ENCODE measurements at places on chromosomes 3 and 15.

GRCh38 chr15:74961616-74962015 lies 5.0 kb upstream of the RPP25 start:
- no peak for DNase-seq

GRCh38 chr15:49645941-49646340 lies 25.1 kb downstream of the DTWD1 start:
- DNase-seq = peak; percentile 54

DNA sequence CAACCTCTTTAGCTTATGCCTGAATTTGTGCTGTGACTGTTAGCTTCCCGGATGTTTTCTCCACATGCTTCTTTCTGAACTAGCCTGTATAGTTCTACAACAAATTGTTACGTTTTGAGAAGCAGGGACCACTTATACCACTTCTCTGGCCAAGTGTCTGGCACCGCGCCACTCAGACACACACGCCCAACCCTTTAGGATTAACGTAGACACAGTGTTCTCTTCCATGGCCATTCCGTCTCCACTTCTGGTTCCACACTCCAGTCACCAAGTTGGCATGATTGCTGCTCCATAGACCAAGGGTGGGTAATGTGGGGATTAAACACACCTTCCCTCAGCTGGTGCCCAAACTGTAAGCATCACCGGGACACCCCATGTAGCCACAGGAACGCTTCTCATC lies 755 bp upstream of the TMEM108 start:
- DNase-seq = no peak

- no peak for DNase-seq
These were observed 24.5 kb upstream of the TRAK1 start for GRCh38 chr3:42066516-42067181.

GRCh38 chr3:146154995-146155394 lies 6.0 kb downstream of the PLOD2 start:
- peak; percentile 45 for DNase-seq

DNA sequence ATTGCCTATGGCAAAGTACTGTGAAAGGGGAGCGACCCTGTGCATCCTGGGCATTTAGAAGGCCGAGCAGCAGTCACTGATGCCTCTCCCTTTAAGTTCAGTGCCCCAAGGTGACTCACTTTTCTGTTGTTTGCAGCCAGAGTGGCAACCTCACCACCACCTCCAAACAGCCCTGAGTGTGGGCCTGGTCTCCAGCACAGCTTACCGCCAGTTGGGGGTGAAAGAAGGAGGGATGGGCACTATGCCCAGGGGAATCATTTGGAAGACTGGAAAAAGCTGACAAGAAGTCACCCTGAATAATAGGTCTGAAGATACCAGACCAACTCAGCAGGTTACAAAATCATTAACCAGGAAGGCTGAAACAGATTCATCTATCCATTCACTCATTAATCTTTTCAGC lies 571.8 kb downstream of the EPHB1 start:
- no peak for DNase-seq

DNA sequence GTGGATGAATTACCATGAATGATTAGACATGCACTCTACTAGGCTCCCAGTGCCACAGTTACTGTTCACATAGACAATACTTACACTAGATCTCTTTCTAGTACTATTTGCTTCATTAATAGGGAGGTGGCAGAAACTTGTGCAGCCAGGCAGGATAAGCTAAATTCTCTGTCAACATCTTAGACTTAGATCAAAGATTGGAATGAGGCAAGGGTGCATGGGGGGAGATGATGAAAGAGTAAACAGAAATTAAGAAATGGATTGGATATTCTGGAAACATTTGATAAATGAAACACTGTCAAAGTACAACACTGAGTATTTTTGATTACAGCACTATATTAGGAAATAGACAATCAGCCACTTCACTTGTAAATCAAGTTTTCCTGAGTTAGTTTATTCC lies 205.4 kb upstream of the TBC1D5 start:
- DNase-seq = no peak

- no peak for DNase-seq
These were observed 188.0 kb upstream of the NR2F2 start for GRCh38 chr15:96142498-96142897.

- DNase-seq = no peak
These were observed 8.9 kb downstream of the MUC4 start for GRCh38 chr3:195802795-195803194.

- no peak for DNase-seq
These were observed 250.6 kb upstream of the CMC1 start for GRCh38 chr3:27990837-27991236.

GRCh38 chr3:63390710-63391230 lies 112.7 kb downstream of the SYNPR start:
- DNase-seq = no peak

GRCh38 chr3:49683162-49683561 lies 6.1 kb downstream of the MST1 start:
- DNase-seq = no peak

DNA sequence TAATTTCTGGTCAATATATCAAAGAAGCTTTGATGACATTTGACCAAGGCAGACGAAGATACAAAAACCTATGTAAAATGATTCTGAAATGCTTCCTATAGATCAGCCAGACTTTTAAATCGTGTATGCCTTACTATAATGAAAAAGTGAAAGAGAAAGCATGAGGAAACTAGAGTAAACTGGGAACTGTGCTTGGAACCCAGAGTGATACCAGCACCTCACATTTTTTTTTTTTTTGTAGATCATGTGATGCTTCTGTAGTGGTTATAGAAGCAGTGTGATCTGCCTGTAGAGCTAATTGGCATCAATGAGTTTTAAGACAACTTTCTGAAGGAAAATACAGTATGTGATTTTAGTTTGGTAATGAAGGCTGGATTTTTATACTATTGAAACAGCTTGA lies 150.7 kb downstream of the NLGN1 start:
- no peak for DNase-seq

DNA sequence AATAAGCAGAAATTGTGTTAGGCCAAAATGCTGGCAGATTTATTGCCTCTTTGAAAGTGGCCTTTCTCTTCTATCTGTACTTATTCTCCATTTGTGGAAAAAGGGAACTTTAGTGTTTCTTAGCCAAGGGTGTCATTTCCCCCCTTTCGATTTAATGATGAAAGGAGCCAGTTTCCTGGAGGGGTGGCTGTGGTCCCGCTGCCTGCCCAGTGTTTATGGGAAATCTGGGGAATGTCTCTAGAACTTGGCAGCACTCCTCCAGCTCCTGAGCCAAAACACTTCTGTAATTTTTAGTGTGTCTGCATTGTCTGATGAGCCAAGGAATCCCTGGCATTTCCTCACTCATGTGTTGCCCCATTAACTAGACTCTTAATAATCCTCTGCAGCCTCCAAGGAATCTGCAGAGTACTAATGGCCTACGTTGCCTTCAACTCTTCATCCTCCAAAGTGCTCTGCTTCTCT lies 448.8 kb downstream of the GRM7 start:
- DNase-seq = no peak

DNA sequence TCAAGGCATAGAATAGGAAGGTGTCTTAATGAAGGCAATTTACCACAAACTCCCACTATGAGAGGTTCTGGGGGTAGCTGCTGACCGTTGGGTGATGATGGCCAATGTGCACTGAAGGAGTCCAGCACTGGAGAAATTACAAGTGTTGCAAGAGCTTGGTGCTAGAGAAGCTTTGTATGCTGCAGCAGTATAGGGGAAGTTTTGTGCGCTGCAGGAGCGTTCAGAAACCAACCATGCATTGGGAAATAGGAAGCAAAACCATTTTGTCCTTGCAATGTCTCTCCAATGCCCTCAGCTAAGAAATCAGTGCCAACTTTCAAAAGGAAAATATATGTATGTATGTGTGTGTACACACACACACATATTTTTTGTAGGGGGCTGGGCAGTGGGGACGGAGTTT lies 441.6 kb upstream of the NAALADL2 start:
- DNase-seq = no peak

DNA sequence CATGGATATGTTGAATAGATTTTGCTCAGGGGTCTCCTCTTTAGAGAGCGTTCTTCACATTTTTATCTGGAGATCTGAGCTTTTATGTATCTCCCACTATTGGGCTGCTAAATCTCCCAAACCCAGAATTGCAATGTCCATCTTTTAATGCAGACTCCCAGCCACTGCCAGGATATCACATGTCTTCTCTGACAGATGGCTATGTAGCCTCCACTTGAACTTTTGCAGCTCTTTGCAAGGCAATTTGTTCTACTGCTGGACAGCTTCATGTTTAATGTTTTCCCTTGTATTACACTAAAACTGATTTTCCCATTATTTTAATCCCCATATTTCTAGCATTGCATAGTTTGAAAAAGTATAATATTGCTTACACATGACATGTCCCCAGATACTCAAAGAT lies 177.2 kb downstream of the LPP start:
- no peak for DNase-seq

- DNase-seq = no peak
These were observed 26.8 kb downstream of the RAB6B start for GRCh38 chr3:133868758-133869475.

DNA sequence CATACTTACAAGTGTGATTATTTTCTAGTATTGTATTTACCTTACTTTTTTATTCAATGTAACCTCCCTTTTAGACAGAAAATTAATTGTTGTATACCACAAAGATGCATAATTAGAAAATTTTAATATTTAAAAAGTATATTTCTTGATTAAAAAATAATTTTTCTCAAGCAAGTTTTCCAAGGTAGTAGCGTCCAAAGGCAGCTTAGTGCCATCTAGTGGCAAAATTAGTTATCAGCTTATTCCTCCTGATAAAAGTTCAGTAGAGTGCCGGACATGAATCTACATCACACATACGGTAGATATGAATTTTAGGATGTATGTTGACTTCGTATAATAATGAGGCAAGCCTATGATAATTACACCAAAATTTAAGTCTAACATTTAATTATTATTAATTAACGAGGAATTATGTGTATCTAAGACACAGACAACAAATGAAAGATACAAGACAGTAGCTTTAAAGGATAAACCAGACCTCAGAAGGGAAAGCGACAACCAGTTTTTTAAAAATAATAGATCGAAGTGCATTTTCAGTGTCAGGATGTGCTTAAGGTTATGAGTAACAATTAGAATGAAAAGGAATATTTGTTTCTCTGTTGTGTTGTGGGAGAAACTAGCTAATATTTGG lies 405.9 kb downstream of the ROBO1 start:
- DNase-seq = peak; percentile 73

GRCh38 chr15:101014921-101015841 lies 96.0 kb downstream of the LRRK1 start:
- peak; percentile 76 for DNase-seq

- DNase-seq = peak; percentile 14
These were observed 237.7 kb upstream of the AGTR1 start for GRCh38 chr3:148459931-148460513.

- no peak for DNase-seq
These were observed 641 bp upstream of the VPS13C start for GRCh38 chr15:62060896-62061280.

GRCh38 chr3:167361306-167361705 lies 18.8 kb downstream of the ZBBX start:
- DNase-seq = no peak

GRCh38 chr3:178504128-178504527 lies 32.1 kb upstream of the KCNMB2 start:
- DNase-seq = no peak

GRCh38 chr15:62644216-62644888 lies 398.2 kb upstream of the TPM1 start:
- DNase-seq = no peak

GRCh38 chr3:177300039-177300833 lies 103.0 kb upstream of the TBL1XR1 start:
- peak; percentile 64 for DNase-seq

- DNase-seq = no peak
These were observed 205.2 kb upstream of the SATB1 start for GRCh38 chr3:18630295-18630694.

DNA sequence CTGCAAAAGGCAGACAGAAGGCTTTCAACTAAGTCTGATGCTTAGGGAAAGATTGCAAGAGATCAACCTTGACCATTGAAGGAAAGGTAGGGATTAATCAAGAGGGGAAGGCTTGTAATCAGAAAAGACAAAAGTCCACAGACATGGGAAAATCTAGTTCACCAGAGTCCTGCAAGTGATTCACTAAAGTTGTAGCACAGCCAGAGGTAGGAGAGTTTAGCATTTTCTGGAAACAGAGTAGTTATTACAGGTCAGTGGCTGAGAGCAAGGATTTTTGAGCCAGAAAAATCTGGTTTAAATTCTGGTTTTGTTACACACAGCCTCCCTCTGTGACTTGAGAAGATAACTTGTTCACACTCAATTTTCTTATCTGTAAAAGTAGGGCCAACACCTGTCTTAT lies 35.3 kb upstream of the DPPA4 start:
- no peak for DNase-seq

DNA sequence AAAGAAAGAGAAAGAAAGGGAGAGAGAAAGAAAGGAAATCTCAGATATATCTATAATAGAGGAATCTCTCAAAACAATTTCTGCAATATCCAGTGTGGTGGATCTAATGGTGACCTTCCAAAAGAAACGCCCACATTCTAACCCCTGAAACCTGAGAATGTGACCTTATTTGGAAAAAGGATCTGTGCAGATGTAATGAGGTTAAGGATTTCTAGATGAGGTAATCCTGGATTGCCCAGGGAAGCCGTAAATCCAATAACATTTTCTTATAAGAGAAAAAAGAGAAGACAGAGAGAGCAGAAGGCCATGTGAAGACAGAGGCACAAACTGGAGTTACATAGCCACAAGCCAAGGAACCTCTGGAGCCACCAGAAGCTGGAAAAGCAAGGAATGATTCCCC lies 307.6 kb downstream of the ZBTB20 start:
- DNase-seq = no peak

- no peak for DNase-seq
These were observed 7.8 kb downstream of the LINGO1 start for GRCh38 chr15:77624868-77625267.

DNA sequence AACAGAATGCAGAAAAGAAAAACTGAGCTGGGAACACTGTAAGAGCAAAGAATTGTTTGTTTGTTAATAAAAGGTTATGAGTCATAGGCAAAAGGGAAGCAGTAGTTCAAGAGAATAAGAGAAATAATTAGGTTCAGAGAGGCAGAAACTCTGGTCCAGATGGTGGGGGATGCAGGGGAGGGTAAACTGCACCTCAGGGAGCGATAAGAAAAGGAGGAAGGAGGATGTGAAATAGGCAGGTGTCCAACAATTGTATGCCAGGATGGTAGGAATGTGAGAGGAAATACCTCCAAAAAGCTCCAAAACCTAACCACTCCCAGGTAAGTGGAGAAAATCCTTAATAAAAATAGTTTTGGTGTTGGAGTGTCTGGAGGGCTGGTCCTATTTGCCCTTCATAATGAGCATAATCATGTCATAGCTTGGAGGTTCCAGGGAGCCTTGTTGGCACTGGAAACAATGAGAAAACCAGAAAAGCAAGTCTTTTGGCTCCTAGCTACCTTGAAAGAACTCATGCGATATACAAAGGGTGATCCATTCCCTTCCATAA lies 405.4 kb upstream of the TBL1XR1 start:
- no peak for DNase-seq

DNA sequence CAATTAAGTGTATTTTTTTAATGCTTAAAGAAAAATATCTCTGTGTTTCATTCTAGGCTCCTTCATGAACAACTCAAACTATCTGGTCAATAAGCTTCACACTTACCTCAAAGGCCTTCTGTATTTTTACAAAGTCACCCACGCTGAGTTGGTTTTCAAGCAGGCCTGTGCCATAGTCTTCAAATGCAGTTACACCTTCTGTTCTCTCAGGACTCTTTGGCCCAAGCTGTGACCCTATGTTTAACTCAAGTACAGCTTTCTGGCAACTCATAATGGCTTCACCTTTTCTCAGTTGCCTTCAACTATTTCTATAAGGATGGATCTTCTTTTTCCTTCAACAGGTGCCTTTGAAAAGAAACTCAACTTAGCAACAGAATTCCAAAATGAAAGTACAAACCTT lies 587 bp downstream of the WDR49 start:
- no peak for DNase-seq

Data from cardiac muscle cell (in vitro differentiated cells and primary cell).